ENCODE measurements at places on chromosomes 2 and 18. TPM values are rescaled to one million over a fixed set of nuclear protein-coding genes. Genes with fewer than 3 reads are reported as not detected.

GRCh38 chr2:3839476-3839875, 136.1 kb downstream of the DCDC2C start:
- peak; percentile 78 for DNase-seq

TEKT4 gene
- not detected for total RNA-seq

DNA sequence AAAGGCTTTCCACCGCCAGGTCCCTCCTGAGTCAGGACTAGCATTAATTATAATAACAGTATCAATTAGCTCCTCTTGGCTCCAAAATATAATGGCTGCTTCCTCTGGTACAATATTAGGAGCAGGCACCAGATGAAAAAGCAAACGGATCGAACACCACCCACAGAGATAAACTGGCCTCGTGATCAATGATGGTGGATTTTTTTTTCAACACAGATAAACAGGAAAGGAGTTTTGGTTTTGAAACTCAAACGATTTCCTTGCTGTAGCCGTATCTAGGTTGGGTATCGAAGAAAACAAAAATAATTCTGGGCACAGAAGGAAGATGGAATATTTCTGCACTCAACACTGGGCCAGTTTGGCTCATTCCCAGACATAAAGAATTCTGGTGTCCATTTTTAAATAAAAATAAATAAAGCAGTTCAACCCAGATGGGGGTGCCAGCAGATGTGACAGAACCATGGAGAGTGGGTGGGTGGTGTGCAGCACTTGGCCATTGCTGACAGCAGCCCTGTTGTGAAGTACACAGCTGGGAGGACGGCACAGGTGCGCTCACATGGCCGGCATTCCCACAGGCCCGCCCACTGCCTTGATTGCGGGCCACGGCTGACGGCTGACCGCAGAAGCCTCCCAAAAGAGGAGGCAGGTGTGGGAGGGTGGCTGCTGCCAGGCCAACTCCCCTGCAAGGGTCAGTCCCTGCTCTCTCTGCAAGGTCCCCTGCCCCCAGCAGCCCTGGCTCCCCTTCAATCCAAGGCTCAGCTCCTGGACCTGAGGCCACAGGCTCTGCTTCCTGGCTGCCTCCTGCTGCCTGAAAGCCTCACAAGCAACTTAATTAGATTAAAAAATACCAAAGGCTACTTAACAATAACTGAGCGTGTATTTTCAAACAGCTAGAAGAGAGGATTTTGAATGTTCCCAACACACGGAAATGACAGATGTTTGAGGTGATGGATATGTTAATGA, 351.9 kb upstream of the ID2 start:
- DNase-seq = no peak

- DNase-seq = no peak
Measured at GRCh38 chr18:28152354-28152753, 24.6 kb downstream of the CDH2 start.

DNA sequence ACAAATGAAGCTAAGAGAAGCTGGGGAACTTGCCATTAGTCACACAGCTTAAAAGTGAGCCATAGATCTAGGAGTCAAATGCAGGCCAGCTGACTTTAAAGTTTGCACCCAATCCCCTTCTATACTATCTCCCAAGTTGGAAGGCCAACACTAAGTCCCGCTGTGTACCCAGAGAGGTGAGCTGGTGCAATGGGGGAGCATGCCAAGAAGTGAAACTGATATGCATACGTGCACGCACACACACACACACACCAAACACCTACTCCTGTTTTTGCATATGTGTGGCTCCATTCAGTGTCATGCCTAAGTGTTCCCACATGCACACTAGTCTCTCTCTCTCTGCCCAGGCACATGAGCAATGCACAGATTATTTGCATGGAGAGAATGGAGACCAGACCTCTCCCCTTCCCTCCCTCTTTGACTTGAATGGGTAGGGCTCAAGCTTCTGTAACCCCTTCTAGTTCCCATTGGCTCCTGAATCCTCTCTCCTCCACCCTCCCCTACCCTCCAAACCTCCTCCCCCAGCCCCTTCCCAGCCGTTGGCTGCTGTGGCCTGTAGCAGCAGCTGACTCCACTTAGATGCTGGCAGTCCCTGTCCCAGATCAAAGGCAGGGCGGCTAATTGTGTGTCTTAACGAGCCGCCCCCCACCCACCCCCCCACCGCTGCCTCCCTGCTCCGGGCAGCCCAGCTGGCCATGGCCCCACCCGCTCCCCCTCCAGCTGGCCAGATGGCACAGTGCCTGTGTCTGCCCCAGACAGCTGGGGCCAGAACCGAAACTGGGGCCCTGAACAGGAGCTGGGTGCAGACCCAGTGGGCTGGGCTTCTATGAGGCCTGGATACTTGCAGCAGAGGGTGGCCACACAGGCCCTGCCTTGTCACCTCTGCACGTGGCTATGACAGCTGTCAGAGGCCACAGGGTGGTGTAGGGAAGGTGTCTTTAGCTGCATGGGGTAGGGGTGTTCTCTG, 5.6 kb downstream of the WNT10A start:
- peak; percentile 81 for DNase-seq

DNA sequence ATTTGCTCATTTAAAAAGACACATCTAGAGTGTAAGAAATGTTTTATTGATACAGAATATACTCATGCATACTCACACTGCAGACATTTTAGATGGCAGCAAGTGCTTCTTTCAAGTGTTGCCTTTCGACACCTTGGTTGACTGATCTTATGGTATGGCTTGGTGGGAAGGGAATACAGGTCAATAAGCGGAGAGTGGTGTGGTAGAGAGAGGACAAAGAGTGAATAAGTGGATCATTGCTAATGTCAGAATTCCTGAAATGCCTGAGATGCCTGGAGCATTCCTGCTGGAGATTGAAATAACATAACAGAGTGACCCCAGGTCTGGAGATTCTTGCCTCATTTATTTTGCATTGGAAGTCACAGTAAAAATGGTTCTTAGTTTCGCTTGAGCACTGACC, 76.7 kb downstream of the RND3 start:
- DNase-seq = no peak
